ENCODE measurements at places on chromosomes 16 and 17.

DNA sequence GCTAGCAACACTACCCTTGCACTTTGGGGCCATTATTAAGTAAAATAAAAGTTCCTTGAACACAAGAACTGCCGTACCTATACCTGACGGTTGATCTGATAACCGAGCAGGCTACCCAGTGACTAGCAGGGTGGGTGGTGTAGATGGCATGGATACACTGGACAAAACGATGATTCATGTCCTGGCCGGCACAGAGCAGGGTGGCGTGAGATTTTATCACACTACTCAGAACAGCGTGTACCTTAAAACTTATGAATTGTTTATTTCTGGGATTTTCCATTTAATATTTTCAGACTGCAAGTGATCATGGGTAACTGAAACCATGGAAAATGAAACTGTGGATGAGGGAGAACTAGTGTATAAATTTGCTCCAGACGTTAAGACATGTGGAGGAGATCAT, 41.0 kb upstream of the MSI2 start:
- no peak for DNase-seq

GRCh38 chr17:40871316-40871715, 4.3 kb upstream of the KRT12 start:
- no peak for DNase-seq

DNA sequence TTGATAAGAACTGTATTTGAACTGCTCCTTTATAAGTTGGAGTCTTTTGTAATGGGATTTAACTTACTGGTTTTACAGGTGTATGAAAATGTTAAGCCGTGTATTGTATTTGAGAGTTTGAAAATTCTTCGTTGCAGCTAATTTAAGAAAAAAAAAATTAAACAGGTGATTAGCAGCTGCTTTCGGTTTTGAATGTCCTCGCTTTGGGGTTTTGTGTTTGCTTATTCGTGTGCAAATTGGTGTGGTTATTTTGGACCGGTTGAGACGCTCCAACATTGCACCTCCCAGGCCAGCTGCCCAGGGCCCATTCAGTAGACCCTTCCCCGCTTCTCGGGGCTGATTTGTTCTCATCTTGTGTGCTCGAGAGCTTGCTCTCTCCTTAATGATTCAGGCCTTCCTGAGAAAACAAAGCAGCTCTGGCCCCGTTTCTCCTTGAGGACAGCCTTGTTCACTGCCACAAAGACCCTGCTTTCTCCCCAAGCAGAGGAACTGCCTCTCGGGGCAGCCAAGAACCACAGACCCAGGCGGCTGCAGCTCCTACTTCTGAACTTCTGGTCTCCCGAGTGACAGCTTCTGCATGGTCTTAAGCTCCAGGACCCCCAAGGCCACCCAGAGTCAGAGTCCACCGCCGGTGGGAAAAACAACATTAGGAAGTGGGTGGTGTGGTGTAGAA, 100.5 kb downstream of the MSI2 start:
- DNase-seq, result no peak

GRCh38 chr16:8894736-8895334, 12.7 kb downstream of the LITAFD start:
- DNase-seq, result no peak

DNA sequence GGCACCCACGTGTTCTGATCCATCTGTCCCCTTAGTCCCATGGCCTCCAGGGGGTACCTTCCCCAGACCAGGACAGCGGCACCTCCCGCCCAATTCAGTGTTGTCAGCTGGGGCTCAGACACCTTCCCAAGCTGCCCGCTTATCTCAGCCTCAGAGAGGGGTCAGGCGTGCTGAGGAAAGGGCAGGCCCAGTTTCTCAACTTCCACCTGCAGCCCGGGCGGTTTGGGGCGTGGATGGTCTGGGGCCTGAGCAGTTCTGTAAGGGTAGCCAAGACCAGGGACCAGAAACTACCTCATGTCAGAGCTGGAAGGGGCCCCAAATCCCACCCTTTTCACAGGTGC, 5.1 kb downstream of the PLCD3 start:
- no peak for DNase-seq

- no peak for DNase-seq
Observed at GRCh38 chr17:5562661-5563360, 21.5 kb downstream of the NLRP1 start.

GRCh38 chr17:6208608-6209180, 138.5 kb downstream of the WSCD1 start:
- no peak for DNase-seq

DNA sequence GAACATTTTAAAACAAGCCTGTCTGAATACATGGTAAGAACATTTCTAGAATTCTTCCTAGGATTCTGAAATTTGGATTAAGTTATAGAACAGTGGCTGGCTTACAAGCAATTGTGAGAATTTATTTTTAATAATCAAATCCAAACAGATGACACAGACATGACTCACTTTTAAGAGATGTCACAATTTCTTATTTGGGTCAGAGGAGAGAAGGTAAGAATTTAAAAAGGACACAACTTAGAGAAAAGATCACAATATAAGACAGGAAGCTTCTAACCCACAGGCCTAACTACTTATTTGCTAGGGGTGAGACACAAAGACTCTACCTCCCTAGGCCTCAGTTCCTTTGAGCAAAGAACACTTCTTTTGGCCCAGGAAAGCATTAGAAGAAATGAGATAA, 32.7 kb downstream of the ZZEF1 start:
- no peak for DNase-seq

- DNase-seq, result no peak
Observed at GRCh38 chr16:31215287-31216162, 1.4 kb downstream of the PYDC1 start.

GRCh38 chr17:7781429-7781828, 52.6 kb upstream of the KDM6B start:
- DNase-seq, result no peak

- no peak for DNase-seq
Observed at GRCh38 chr17:81404558-81405165, 9.4 kb downstream of the BAHCC1 start.

Data from CD4-positive, alpha-beta T cell treated with Interferon alpha-2 for 1 hour (primary cell).